NCI-H524 treated with DMSO at 0.1 percent for 48 hours (cell line): ENCODE measurements at places on chromosomes 16 and 17.

DNA sequence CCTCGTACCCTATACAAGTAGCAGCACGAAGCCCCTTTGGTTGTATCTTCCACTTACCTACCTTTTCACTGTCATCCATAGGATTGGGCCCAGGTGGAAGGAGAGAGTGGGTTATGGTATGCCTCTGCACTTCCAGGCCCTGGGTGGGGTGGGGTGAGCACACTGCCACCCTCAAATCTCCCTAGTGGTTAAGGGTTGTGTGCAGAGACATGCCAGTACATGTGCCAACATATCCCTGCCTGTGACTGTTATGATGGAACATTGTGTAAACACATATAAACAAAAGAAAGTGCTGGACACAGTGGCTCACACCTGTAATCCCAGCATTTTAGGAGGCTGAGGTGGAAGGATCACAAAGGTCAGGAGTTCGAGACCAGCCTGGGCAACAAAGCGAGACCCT is 11.1 kb downstream of the HROB start:
- no peak for DNase-seq

DNA sequence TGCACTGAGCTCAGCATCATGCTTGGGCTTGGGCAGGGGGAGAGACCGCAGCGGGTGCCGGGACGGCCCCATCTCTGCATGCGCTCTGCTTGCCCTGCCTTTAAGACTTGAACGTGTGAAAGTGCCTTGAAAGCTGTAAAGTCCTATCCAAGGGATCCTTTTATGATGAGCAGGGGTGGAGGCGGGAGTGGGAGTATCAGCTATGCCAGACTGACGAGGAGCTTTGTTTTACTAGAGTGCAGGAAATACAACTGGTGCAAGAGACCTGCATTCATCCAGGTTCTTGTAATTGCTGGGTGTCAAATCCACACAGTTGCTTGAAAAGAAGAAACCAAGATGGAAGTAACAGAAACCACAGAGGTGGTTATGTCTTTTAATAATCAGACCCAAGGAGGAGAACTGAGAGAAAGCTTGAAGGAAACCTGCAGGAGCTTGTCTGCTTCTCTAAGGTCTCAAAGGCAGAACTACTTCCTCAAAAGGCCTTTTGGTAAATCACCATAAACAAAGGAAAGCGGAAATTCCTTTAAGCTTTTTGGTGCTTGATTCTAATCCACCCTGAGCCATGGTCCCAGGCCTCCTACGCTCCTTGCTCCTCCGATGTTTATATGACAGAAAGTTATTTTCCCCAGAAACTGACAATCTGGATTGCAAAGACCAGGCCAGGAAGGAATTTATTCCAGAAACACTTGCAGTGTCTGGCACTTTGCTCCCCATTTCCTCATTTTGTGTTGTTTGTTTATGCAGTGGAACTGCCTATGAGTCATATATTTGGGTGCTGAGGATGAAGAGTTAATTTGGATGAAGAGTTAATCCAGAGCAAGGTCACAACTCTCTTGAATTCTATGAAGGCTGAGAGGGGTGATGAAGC is 51.3 kb upstream of the FBXO47 start:
- DNase-seq = no peak

GRCh38 chr16:14958970-14959369 is 15.9 kb upstream of the PDXDC1 start:
- no peak for DNase-seq

GRCh38 chr17:43211123-43211479 is 574 bp upstream of the TMEM106A start:
- no peak for DNase-seq

DNA sequence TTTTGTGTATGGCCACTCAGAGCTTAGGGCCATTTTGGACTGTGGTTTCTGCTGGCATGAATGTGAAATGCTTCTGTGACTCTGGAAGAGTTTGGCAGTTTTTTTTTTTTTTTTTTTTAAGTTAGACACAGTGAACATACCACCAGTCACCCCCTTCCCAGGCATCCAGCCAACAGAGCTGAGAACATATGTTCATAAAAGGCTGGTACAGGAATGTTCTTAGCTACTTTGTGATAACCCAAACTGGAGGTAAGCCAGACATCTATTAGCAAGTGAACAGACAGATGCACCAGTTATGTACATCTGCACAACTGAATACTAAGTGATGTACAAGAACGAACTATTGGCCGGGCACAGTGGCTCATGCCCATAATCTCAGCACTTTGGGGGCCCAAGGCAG is 92.7 kb downstream of the ABCC1 start:
- peak; percentile 22 for DNase-seq

- DNase-seq = no peak
Measured at GRCh38 chr17:42554250-42555121, 1.8 kb downstream of the HSD17B1 start.

DNA sequence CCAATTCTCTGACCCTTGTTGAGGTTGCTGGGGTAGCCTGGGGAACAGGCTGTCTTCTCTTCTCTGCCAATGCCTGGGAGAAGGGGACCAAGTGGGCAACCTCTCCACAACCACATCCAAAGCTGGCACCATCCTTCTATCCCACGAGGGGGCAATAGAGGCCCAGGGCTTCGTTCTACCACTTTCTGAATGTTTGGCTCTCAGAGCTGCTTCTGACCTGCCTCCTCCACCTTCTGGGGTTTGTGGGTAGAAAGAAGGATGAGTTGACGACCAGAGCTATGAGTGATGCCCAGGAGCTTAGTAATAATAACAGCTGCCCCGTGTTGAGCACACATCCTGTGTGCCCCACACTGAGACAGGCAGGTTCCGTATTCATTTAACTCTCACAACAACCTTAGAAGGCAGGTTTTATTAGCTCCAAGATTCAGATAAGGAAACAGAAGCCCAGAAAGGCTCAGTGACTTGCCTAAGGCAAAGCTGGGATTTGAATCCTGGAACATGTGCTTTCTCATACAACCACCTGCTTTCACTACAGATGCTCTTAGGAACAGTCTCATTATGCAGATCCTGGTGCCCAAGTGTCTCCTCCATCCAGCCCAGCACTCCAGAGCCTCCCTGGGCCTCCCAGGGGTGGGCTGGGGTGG is 11.1 kb downstream of the TSPOAP1 start:
- DNase-seq = peak; percentile 59

GRCh38 chr16:48576927-48577326 is 33.1 kb downstream of the N4BP1 start:
- no peak for DNase-seq

- no peak for DNase-seq
Measured at GRCh38 chr16:69870761-69871160, 80.4 kb upstream of the CLEC18A start.

GRCh38 chr17:74545843-74546230 is at the start of gene CD300C:
TSS of gene CD300C (minus strand) at chr17:74546115. CDS start at chr17:74545782, 333 bp downstream.
- no peak for DNase-seq

GRCh38 chr17:56724664-56725063 is 109.1 kb downstream of the C17orf67 start:
- no peak for DNase-seq

GRCh38 chr17:29162082-29162908 is 17.9 kb downstream of the MYO18A start:
- DNase-seq = no peak

- DNase-seq = no peak
Measured at GRCh38 chr17:79005063-79005861, 4.3 kb downstream of the CANT1 start.

DNA sequence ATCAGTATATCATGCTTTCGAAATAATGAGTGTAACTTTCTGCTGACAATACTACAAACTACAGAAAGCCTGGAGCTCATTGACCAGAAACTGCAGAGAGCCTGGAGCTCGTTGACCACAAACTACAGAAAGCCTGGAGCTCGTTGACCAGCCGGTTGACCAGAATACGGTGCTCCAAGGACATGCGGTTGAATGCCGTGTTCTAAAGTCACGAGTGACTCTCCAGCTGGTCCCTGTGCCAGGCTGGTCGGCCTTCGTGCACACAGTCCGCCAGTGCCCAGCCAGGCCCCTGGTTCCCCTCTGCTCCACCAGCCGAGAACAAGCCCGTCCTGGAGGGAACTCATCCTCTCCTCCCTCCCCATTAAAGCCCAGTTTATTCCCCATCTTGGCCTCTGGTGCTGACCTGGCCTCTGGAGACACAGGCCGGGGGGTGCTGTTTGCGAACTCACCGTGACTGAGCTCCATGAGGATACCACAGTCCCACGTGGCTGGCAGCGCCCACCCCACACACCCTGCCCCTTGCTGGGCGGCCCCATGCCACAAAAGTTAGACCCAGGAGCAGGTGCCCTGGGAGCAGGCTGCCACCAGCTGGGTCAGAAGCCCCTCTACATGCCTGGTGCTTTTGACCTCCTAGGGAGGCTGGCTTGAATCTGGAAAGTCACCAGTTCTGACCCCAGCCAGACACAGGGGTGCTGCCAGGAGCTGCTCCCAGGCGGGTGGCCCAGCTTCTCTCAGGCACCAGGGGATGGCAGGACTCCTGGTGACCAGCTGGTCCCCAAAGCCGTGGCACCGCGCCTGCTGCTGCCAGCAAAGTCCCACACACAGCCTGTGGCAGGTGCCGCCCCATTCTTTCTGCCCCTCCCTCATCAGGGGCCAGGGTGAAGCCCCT is 15.5 kb upstream of the CDH15 start:
- DNase-seq = no peak

- no peak for DNase-seq
Measured at GRCh38 chr17:49698005-49698404, 9.8 kb downstream of the SLC35B1 start.

DNA sequence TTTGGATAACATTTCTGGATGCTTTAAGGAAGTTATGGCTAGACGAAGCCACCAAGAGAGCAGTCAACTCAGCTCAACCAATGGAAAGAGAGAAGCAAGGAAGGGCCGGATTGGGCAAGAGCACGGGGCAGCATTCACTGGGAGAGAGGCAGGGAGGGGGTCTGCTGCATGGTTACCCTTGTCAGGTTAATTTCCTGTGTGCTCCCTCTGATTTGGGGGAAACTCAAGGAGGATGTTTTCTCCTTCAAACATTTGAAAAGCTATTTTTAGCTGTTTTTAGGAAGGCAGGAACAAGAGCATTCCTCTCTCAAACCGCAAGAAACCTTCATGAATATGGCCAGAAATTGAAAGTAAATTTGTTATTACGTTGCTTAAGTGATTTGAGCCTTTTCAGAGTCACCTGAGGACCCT is 118.5 kb upstream of the ZFHX3 start:
- DNase-seq = no peak

- DNase-seq = no peak
Measured at GRCh38 chr16:2237493-2238149, 1.4 kb downstream of the DNASE1L2 start.

DNA sequence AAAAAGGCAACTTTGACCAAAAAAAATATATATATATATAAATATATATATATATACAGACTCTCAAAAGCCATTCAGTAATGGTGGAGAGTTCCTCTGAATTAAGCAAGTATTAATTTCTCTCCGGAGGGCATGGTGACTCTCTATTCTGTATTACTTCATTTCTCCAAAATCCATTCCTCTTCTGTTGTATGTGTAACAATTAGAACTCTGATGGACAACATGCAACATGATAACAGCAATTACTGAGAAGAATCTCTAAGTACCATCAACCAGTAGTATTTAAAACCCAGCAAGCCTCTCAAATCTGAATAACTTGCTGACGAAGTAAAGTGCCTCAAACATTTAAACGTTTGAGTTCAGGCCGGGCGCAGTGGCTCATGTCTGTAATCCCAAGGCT is 2.3 kb downstream of the GRB2 start:
- no peak for DNase-seq

GRCh38 chr17:50866950-50867362 is 802 bp upstream of the TOB1 start:
- peak; percentile 73 for DNase-seq

- DNase-seq = no peak
Measured at GRCh38 chr17:247767-248166, 66.3 kb upstream of the DOC2B start.

DNA sequence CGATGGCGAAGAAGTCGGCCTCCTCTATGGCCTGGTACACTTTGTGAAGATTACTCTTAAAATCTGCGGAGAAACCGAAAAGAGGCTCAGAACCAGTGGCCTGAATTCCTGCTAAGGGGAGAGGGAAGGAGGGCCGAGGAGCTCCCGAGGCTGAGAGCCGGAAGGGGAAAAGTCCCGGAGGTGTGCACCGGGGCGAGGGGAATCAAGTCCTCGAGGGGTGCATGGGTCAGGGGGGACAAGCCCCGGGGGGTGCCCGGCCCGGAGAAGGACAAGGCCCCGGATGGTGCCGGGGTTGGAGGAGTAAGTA is 495 bp downstream of the PARN start:
- no peak for DNase-seq

- DNase-seq = no peak
Measured at GRCh38 chr17:2435181-2435741, 34.4 kb upstream of the MNT start.

- DNase-seq = peak; percentile 70
Measured at GRCh38 chr17:72683506-72684404, 408.7 kb downstream of the SLC39A11 start.

- no peak for DNase-seq
Measured at GRCh38 chr16:69194488-69194887, 7.5 kb downstream of the SNTB2 start.

GRCh38 chr16:9092282-9092977 is 986 bp downstream of the HAPSTR1 start:
- DNase-seq = no peak

- no peak for DNase-seq
Measured at GRCh38 chr17:75776386-75777295, 8.0 kb upstream of the UNK start.

GRCh38 chr16:73329358-73330286 is 281.7 kb upstream of the ZFHX3 start:
- DNase-seq = peak; percentile 89
